ENCODE measurements at places on chromosomes 5 and 9.
A peak's percentile ranks its signal among the peaks of the same experiment; 100 is the strongest.

DNA sequence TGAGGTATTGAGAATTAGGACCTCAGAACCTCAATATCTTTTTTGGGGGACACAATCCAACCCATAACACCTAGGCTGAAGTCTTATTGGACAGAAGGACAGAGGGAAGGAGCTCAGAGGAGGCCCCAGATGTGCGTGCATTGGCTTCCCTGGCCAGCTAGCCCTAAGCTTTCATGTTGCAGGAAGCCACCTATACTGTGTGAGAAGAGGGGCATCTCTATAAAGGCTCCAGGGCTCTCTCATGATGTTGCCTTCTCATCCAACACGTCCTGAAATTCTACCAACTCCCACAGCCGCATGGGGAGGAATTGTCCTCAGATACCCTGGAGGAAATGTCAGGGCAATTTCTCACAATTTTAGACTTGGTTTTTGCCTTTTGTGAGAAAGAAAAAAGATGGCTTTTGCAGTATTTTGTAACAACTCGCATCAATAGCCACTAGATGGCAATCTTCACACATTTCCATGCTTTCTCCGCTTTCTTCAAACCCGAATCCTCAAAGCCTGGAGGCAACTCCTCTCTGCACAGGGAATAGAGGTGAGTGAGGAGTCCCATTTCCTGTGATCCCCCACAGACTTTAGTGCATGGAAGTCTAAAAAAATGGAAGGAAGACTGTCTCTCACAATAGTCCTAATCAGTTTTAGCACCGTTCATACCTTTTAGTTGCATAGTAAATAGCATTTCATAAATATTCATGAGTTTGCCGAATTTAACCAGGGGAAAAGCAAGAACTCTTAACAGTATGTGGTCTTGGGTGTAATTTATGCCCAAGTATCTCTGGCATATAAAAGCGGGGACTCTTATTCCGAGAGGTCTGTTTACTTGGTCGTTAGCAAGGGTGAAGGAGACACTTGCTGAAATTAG, 7.4 kb upstream of the PPP3R2 start:
- DNase-seq: peak; percentile 67

GRCh38 chr5:77180167-77181081, 30.1 kb upstream of the PDE8B start:
- DNase-seq: peak; percentile 33

- no peak for DNase-seq
These were observed 41.0 kb downstream of the DMRT1 start for GRCh38 chr9:882416-882924.

GRCh38 chr5:34571677-34572041, 84.5 kb upstream of the RAI14 start:
- no peak for DNase-seq

DNA sequence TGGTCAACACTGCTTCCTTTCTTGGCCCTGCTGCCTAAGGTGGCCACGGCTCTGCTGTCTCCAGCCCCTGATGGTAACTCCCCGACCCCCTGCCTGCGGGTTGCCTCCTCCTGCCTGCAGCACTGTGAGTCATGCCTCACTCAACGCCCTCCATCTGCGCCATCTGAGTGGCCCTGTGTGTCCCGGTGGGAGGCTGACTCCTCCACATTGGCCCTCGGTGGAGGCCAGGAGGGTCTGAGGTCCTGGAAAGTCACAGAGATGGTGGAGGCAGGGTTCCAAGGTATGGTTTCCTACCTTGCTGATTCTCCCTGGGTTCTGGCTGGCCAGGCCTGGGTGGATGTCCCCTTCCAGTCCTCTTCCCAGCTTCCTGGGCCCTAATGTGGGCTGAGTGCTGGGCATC, 64.5 kb upstream of the ADAMTS2 start:
- no peak for DNase-seq
